ENCODE measurements at places on chromosomes 6 and 20.

DNA sequence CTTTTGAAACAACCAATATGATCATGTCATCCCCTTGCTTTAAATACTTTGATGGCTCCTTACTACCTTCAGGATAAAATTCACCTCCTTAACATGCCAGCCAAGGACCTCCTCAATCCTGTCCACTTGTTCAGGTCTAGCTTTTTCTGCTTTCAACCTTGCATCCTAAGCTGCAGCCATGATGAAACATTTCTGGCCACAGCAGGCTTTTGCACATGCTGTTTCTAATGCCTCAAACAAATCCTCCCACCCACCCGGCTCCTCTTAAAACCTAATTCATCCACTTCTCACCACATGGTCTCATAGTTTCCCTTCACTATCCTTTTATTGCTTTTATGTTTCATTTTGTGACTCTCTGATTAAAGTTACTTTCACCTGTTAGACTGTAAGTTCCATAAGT lies 124.6 kb downstream of the MYB start:
- no peak for DNase-seq

- no peak for DNase-seq
These were observed 607 bp downstream of the LYRM2 start for GRCh38 chr6:89637960-89638319.

- DNase-seq: no peak
These were observed 36.3 kb upstream of the VEGFA start for GRCh38 chr6:43733471-43734293.

- no peak for DNase-seq
These were observed 1.2 kb upstream of the SRPK1 start for GRCh38 chr6:35922139-35922554.

- no peak for DNase-seq
These were observed 3.5 kb downstream of the ZFAND3 start for GRCh38 chr6:37822851-37823682.

DNA sequence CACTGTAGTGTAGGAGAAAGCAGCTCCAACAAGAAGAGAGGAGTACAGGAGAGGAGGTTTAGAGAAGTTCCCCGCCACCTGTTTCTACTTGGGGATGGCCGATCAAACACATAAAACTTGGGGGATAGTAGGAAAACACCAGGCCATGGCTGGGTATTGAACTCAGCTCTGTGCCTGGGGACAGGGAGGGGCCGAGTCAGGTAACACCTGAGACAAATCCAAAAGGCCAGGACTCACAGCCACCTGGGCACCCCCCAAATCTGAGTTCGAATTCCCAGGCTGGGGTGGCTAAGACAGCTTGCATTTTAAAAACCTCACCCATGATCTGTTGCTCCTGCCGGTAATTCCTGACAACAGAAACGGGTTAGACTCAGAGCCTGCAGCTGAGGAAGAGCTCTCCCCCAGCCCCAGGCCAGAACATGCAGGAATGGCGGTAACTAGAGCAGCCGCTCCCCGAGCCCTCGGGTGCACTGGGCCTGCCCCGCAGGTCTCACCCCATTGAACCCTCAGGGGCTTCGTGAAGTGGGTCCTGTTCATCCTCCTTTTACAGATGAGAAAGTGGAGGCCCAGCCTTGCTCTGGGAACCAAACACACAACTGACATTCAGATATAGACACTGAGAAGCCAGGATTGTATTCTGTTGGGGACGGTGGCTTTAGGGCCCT lies 61.0 kb downstream of the TCP11 start:
- no peak for DNase-seq

Measured in H54 (cell line).